ENCODE measurements at places on chromosomes 6 and 20.

DNA sequence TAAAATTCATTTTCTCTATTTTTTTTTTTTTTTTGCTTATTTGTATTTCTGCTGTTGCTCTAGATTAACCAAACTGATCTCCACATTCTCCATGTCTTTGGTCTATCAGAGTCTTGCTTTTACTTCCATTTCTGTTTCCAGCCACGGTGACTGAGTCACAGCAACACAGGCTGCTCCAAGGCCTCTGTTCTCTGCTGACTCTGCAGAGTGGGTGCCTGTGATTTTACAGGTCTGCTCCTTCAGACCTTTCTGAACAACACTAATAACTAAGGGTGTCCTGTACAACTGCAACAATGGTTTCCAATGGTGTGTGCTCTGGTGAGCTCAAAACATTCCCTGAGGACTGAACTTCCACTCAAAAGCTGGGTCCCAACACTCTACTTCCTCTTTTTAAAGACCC is 102.3 kb upstream of the BMP2 start:
- no peak for DNase-seq

GRCh38 chr6:28683945-28684538 is 158.4 kb downstream of the GPX5 start:
- no peak for DNase-seq

DNA sequence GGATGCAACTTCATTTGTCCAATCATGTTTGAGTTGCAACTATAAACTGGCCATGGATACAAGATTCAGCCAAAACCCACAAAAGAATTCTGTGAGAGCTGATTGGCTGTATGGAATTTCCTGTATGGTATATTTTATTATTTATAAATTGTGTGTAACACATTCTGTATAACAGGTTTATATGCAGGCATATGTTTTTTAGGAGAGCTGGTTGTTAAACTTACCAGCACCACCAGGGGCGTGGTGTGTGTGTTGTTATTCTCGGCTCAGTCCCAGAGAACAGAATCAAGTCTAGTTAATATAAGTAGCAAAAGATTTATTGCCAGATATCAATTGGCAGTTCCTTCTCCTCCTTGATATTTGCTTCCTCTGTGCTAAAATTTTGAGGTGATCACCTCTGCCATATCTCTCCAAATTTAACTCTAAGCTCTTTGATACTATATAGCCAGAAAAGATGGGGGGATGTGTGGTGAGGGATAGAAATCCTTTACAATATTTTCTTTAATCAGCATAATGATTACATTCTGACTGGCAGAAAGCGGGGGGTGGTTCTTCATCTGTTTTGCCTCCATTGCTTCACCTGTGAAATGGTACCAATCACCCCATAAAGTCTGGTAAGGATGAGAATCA is 22.9 kb downstream of the CNBD2 start:
- no peak for DNase-seq

- DNase-seq: no peak
Measured at GRCh38 chr20:2752567-2753460, 47.6 kb downstream of the CPXM1 start.

DNA sequence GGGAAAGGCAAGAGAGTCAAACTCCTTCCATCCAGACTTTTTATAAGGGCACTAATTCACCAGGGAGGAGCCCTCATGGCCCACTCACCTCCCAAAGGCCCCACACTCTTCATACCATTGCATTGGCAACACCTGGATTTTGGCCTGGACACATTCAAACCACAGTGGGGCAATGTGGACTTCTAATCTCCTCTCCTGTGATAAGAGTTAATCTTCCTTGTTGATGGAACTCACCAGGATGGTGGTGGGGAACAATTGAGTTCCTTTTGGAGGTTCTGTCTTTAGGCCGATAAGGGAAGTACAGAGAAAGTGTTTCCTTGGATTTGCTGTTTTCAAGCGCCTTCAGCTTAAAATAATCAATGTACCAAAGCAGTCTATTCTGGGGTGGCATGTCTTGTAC is 268.7 kb downstream of the CD83 start:
- no peak for DNase-seq

DNA sequence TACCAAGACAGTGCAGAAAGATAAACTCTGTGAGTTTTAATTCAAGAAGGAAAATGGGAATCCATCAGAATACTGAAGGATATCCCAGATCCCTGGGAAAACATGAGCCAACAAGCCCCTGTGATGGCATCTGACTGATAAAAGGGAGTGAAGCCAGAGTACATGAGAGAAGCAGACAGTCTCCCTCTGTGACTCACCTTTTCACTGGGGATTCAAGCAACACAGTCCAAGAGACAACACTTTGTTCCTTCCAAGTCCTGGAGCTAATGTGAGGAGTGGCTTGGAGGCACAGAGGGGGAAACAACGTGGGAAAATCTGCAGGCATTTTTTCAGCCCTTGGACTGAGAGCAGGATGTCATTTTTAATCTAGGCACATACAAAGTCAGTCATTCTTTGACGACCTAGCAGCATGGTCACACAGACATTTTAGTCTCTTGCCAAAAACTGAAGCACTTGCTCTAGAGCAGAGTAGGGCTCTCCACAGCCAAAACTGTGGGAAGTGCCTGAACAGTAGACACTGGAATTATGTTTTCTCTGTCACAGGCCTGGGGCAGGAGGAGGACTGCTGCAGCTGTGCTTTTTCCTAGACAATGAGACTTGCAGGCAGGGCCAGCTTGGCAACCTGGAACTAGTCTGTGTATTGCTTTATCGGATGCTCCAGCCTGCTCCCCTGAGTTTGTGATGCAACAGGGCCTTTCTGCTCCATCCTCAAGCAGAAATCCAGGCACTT is 465.0 kb upstream of the GJE1 start:
- DNase-seq: no peak

- DNase-seq: no peak
Measured at GRCh38 chr20:17860301-17861197, 108.0 kb downstream of the SNX5 start.

GRCh38 chr6:158038291-158039177 is 56.9 kb downstream of the SYNJ2 start:
- no peak for DNase-seq

DNA sequence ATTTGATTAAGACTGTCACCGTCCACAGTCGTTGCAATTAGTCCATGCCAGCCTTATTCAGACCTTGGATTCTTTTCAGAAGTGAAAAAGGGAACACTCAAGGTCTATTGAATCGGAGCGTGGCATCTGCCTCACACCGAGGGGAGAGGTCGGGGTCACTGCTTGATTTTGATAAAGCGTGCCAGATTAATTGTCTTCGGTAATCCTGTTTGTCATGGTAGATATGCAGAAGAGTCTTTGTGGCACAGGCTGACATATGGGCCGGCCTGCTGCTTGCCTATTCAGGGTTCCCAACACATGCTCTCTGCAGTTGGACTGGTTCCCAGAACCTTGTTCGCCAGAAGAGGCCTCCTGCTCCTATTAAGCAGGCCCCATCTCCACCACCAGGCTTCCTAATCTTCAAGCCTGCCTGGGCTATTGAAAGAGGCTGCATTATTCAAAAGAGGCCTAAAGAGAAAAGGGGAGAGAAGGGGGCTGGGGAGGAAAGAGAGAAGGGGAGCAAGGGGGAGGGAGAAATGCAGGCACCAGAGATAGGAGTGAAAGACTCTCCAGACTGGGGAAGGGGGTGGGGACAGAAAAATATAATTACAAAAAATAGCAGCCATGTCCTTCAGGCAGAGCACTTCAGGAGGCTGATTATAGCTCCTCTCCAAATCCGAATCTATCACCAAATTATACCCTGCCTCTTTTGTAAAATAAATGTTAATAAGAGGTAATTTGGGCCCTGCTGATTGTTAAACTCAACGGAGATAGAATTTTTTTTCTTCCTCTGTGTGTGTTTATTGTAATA is 611.3 kb downstream of the HDGFL1 start:
- no peak for DNase-seq
